ENCODE measurements at places on chromosomes 12 and 14.

GRCh38 chr12:120367924-120368788 is 808 bp downstream of the MSI1 start:
- no peak for DNase-seq

DNA sequence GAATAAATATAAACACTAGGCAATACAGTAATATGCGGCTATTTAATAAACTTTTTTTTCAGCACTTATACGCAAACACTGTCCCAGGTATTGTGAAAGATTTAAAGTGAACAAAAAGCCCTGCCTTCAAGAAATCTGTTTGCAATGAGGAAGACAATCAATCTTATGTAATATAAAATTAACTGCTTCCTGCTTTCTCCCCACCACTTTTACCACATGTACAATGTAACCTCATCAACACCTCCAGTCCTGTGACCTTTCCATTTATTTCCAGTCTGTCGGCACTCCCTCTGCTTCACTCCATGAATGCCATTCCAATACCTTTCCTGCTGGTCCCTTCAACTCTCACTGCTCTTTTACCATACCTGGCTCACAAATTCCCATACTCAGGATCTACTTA is 10.5 kb downstream of the SNX6 start:
- no peak for DNase-seq

DNA sequence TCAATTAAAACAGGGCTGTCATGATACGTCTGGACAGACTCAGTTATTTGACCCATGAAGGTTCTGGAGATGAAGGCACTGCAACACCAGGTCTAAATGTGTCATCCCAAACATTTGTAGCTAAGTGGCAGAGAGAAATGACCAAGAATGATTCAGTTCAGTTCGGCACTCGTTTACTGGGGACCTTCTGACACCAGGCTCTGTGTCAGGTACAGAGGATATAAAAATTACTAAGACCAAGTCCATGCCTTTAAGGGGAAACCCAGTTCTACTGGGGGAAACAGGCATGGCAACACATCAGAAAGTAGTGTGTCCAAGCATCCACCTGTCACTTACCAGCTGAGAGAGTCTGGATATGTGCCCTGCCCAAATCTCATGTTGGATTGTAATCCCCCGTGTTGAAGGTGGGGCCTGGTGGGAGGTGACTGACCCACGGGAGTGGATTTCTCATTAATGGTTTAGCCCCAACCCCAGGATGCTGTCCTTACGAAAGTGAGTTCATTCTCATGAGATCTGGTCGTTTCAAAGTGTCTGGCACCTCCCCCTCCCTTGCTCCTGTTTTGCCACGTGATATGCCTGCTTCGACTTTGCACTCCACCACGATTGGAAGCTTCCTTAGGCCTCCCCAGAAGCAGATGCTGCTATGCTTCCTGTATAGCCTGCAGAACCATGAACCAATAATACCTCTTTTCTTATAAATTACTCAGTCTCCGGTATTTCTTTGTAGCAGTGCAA is 41.9 kb upstream of the BCL2L14 start:
- DNase-seq: no peak

DNA sequence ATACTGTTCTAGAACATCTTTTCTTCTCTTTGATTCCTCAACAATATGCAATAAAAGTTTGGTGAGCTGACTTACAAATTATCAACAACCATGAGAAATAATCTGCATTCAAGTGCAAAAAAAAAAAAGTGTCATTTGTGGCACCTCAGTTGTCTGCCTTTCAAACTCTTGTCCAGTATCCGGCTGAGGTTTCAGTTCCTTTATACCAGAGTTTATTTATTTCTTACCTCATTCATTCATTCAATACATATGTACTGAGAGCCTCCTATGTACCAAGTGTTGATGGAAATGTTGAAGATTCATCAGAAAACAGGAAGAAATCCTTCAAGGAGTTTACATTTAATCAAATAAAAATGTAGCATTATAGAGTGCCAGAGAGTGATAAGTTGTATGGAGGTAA is 484.1 kb downstream of the RMST start:
- no peak for DNase-seq

GRCh38 chr14:99224116-99224910 is 47.7 kb downstream of the BCL11B start:
- no peak for DNase-seq

DNA sequence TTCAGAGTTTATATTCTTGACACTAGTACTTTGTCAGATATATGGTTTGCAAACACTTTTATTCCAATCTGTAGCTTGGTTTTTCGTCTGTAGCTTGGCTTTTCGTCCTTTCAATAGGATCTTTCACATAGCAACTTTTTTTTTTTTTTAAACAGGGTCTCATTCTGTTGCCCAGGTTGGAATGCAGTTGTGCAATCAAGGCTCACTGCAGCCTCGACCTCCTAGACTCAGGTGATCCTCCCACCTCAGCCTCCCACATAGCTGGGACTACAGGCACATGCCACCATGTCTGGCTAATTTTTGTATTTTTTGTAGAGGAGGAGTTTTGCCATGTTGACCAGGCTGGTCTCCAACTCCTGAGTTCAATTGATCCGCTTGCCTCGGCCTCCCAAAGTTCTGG is 460.4 kb upstream of the SOX5 start:
- no peak for DNase-seq

DNA sequence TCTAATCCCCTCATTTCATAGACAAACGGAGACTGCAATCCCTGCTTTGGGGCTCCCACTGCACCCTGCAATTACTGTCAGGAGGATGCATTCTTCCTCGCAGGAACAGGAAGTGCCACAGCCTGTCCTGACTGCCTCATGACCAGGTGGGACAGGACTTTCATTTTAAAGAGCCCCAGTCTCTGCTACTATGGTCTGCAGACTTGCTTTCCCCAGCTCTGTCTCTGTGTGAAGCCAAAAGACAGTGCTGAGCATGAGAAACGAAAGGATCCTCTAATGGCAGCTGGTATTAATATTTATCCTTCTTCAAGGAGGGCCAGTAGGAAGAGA is 60.0 kb upstream of the PNMA1 start:
- no peak for DNase-seq

GRCh38 chr12:53118751-53119300 is 15.5 kb downstream of the SOAT2 start:
- DNase-seq: no peak

- DNase-seq: no peak
Observed at GRCh38 chr12:106416273-106416672, 58.7 kb downstream of the POLR3B start.

GRCh38 chr14:52873065-52873464 is 77.8 kb downstream of the FERMT2 start:
- no peak for DNase-seq

Data from NCI-H1092 (cell line).